Activated CD4-positive, alpha-beta memory T cell treated with anti-CD3 and anti-CD28 coated beads for 36 hours (primary cell): ENCODE measurements at places on chromosomes 4 and X. TPM values are rescaled to one million over a fixed set of nuclear protein-coding genes. Genes with fewer than 3 reads are reported as not detected.

DNA sequence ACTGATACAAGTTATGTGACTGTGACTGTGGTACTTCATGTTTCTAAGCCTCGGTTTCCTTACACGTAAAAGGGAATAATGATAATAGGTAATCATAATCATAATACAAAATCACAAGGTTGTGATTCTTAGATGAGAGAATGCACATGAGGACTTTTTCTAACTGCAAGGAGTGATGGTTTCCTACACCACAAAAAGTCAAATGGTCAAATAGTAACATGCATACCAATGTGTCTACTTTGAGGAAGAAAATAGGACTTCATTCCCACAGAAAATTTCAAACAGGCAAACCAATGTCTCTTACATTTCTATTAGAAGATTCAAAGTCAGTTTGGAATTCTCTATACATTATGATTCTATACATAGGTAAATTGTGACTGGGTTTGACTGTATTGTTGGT is 368.7 kb upstream of the FTHL17 start:
- H3K4me3 ChIP-seq: no peak overlapping the region
- H3K27me3 ChIP-seq: peaks cover 2% of the 10 kb centered on the region
- DNase-seq: no peak
- no peaks in the 10 kb centered on the region for H3K36me3 ChIP-seq
- no peaks in the 10 kb centered on the region for H3K4me1 ChIP-seq

PPP2R3B gene
- total RNA-seq: 32.2 TPM

- H3K4me1 ChIP-seq: no peaks in the 10 kb centered on the region
- H3K27ac ChIP-seq: no peak overlapping the region
- H3K27me3 ChIP-seq: peaks cover 1% of the 10 kb centered on the region
Observed at GRCh38 chr4:17688011-17688441, 73.6 kb downstream of the MED28 start.

DNA sequence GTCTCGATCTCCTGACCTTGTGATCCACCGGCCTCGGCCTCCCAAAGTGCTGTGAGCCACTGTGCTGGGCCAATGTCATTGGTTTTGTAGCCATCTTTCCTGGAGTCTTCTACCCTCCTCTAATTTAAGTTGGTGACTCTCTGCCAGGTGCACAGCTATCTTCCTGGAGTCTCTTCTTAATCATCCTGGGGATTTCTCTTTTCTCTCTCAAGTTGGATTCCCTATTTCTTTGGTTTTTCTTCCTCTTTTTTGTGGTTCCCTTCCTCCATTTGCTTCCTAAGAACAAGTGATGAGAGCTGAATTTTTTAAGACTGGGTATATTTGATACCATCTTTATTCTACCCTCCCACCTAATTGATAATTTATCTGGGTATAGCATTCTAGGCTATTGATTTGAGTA is 113.8 kb downstream of the SYNPO2 start:
- no peaks in the 10 kb centered on the region for H3K36me3 ChIP-seq
- no peak overlapping the region for H3K27ac ChIP-seq
- H3K4me3 ChIP-seq: no peak overlapping the region
- H3K27me3 ChIP-seq: no peaks in the 10 kb centered on the region

TASL gene
- total RNA-seq: 1.1 TPM

DNA sequence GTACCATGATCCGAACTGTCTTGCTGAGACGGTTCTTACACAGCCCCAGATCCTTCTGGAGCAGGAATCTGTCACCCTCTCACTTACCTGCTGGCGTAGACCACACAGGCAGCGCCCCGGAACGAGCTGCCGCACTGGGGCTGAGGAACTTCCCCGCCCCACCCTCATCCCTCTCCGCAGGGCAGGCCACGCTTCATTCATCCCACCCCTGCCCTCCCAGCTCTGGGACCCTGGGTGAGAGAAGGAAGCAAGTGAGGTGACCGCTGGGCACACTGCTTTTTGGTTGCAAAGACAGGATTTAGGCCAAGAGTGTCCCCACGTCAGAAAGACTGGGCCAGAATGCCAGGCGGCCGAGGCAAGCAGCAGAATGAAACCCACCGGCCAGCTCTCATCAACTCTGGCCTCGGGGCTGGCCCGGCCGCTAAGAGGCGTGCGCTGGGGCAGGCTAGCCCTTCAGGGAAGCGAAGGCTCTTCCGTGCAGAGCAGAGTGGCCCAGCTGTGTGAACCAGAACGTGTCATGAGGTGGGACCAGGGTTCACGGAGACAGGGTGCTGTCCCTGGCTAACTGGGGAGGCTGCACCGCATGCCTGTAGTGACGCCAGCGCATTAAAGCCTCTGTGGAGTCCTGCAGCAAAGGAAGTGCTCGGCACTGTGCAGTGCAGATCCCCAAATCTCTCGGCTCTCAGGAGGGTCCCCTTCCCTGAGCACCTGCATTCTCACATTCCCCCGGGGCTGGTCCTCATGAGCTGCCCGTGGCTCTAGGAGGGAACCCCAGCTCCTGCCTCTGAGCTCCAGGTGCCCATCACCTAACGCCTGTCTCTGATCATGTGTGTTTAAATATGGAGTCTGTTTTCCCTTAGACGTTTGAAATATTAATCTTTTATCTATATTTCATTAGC is 6.4 kb downstream of the LRPAP1 start:
- H3K4me1 ChIP-seq: peaks cover 21% of the 10 kb centered on the region
- no peak for DNase-seq
- no peak overlapping the region for H3K27ac ChIP-seq
- H3K4me3 ChIP-seq: no peak overlapping the region
- peaks cover 11% of the 10 kb centered on the region for H3K36me3 ChIP-seq
- H3K27me3 ChIP-seq: no peaks in the 10 kb centered on the region

DNA sequence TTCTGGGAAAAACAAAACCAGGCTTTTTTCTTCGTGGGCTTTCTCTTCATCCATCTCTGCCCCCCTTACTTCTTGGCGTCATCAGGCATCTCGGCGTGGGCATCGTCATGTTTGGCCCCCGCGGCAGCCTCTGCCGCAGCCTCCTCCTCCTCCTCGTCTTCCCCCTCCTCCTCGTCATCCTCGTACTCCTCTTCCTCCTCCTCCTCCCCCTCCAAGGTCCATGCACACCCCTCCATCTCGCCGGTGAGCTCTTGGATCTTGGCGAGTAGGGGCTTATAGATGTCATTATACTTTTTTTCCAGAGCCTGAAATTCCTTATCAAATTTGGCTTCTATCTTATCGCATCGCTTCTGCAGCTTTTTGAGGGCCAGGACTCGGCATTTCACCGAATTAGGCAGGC is 488 bp downstream of the NAP1L5 start:
- peak; percentile 21 for DNase-seq
- H3K36me3 ChIP-seq: peaks cover 9% of the 10 kb centered on the region
- peak overlapping the region; percentile 74 for H3K27ac ChIP-seq
- peak overlapping the region; percentile 81 for H3K4me3 ChIP-seq
- peaks cover 12% of the 10 kb centered on the region for H3K4me1 ChIP-seq

SOWAHD gene
- 0.55 TPM for total RNA-seq

- no peak for DNase-seq
- H3K27ac ChIP-seq: no peak overlapping the region
- H3K36me3 ChIP-seq: no peaks in the 10 kb centered on the region
- H3K27me3 ChIP-seq: peaks cover 23% of the 10 kb centered on the region
Observed at GRCh38 chr4:7415927-7416686, 18.6 kb downstream of the PSAPL1 start.

DNA sequence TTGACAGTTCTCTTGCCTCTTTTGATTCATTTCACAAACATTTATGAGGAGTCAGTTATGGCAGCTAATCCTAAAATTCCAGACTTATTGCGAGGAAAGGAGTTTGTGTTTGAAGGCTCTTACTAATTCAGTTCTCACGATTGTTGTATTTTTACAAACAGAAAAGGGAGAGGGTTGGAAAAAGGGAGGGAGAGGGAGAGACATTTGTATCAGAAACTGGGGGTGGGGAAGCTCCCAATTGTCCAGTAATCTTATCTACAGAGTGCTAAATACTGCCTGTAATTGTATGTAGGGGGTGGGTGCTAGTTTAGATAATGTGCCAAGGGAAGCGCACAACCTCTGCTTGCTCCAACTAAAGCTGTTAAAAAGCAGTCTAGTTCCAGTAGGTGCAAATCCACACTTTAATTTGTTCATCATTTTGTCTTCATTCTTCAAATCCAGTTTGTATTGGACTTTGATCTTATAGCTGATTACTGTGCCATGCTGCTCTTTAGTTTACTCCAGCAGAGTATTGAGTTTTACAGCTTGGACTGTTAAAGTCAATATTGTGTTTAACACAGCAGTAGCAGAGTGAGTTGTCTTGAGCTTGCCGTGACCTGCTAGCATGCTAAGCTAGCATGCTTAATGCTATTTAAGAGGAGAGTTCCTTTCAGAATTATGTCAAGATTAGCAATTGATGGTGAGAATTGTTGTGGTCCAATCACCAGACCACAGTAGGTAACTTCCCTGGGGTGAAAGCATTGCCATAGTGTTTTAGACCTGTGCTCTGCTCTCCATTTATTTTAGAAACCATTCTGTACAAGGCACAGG is 13.9 kb downstream of the FNIP2 start:
- no peak overlapping the region for H3K27ac ChIP-seq
- no peaks in the 10 kb centered on the region for H3K36me3 ChIP-seq
- no peaks in the 10 kb centered on the region for H3K27me3 ChIP-seq
- peaks cover 29% of the 10 kb centered on the region for H3K4me1 ChIP-seq

DNA sequence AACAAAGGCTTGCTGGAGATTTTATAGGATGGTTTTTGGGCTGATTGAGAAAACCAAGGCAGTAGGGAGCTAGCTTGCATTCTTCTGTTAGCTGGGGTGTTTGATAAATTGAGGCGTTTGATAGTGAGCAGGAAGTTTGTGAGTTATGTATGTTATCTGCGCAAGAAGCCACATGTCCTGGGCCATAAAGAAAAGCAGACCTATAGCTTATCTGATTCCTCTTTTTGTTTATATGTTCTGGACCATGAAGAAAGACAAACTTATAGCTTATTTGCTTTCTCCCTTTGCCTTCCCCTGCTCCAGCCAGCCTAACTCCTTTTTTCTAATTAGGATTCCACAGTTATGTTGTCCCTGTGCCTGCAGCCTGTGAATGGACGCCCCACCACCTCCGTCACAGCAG is 9.2 kb downstream of the HNRNPH2 start:
- H3K36me3 ChIP-seq: peaks cover 10% of the 10 kb centered on the region
- peaks cover 41% of the 10 kb centered on the region for H3K4me1 ChIP-seq
- H3K27me3 ChIP-seq: no peaks in the 10 kb centered on the region
- H3K27ac ChIP-seq: peak overlapping the region; percentile 89
- H3K4me3 ChIP-seq: peak overlapping the region; percentile 86

- H3K27ac ChIP-seq: no peak overlapping the region
- no peaks in the 10 kb centered on the region for H3K36me3 ChIP-seq
- DNase-seq: no peak
- H3K4me1 ChIP-seq: no peaks in the 10 kb centered on the region
Observed at GRCh38 chrX:906586-906985, 276.0 kb downstream of the SHOX start.

ASMT gene
- total RNA-seq: 1.1 TPM

- H3K36me3 ChIP-seq: no peaks in the 10 kb centered on the region
- H3K4me3 ChIP-seq: no peak overlapping the region
- H3K27me3 ChIP-seq: no peaks in the 10 kb centered on the region
- no peak for DNase-seq
Observed at GRCh38 chrX:119381349-119381944, 17.7 kb upstream of the SLC25A43 start.

DNA sequence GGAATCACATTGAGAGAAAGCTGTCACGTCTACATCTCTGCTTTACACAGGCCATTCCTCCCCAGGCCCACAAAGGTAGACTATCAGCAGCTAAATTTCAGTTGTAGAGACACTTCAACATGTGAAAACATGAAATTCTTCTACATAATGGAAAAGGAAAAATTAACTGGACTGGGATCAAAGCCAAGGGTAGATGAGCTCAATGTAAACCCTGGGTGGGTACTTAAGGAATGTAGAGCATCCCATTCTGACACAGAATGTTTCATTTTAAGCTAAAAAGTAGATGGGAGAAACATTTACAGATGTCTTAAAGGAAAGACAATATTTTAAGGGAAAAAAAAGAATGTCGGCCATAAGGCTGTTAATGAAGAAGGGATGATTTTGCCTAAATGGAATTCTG is 51.3 kb upstream of the NPNT start:
- no peaks in the 10 kb centered on the region for H3K4me1 ChIP-seq
- H3K27me3 ChIP-seq: no peaks in the 10 kb centered on the region
- peaks cover 12% of the 10 kb centered on the region for H3K36me3 ChIP-seq
- no peak overlapping the region for H3K27ac ChIP-seq

DNA sequence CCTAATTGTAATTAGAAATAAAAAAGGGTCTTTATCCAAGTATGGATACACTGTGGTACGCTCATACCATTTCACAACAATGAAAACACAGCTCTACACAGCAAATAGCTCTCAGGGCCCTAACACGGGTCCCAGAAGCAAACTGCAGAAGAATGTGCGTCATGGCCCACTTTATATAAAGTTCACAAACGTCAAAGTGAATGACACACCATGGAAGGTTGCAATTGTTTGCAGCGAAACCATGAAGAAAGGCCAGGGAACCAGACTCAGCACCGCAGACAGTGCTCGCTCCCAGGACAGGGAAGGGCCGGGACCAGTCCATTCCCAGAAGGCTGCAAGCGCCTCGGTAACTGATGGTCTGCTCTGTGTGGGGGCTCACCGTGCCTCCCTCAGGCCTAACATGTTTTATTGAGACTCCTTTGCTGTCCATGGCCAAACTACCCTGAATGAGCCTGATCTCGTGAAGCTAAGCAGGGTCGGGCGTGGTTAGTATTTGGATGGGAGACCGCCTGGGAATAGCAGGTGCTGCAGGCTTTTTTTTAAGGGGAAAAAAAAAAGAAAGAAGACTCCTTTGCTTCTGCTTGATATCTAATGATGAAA is 47.8 kb downstream of the ACOX3 start:
- H3K27ac ChIP-seq: no peak overlapping the region
- no peak overlapping the region for H3K4me3 ChIP-seq
- peaks cover 8% of the 10 kb centered on the region for H3K4me1 ChIP-seq
- peaks cover 8% of the 10 kb centered on the region for H3K36me3 ChIP-seq
- H3K27me3 ChIP-seq: no peaks in the 10 kb centered on the region

RBMXL3 gene
- not detected for total RNA-seq

- no peak overlapping the region for H3K27ac ChIP-seq
- no peak for DNase-seq
- no peak overlapping the region for H3K4me3 ChIP-seq
- no peaks in the 10 kb centered on the region for H3K36me3 ChIP-seq
- H3K4me1 ChIP-seq: no peaks in the 10 kb centered on the region
Observed at GRCh38 chr4:93743022-93743421, 85.5 kb upstream of the ATOH1 start.

DCAF4L1 gene
- total RNA-seq: 0.10 TPM

TRAM1L1 gene
- total RNA-seq: not detected

- no peaks in the 10 kb centered on the region for H3K27me3 ChIP-seq
- H3K4me1 ChIP-seq: no peaks in the 10 kb centered on the region
- no peak overlapping the region for H3K27ac ChIP-seq
- DNase-seq: no peak
Observed at GRCh38 chrX:143674926-143675325, 39.0 kb upstream of the SLITRK4 start.

ABCG2 gene
- 0.81 TPM for total RNA-seq
